Retina (tissue), 1 donor: ENCODE measurements at places on chromosomes 13 and 19.

- no peak for DNase-seq
Measured at GRCh38 chr13:69069554-69070133, 1038.0 kb upstream of the ATXN8OS start.

DNA sequence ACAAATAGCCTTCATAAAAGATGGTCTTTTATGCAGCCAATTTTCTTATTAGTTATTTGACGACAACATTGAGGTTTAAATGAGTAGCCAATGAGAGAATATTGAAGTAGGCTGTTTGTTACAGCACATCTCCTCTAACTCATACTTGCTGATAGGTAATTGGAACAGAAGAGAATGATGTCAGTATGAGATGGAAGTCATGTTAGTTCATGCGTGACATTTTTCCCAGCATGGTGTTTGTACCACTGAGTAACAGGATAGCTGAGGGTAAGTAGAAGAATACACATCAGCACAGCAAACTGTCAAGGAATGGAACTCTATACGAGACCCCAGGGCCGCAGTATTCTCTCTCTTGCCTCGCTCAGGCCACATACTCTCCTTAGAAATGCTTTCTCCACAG is 37.2 kb downstream of the COL4A2 start:
- DNase-seq = no peak

- peak; percentile 71 for DNase-seq
Measured at GRCh38 chr19:4576016-4576933, 16.8 kb upstream of the SEMA6B start.

DNA sequence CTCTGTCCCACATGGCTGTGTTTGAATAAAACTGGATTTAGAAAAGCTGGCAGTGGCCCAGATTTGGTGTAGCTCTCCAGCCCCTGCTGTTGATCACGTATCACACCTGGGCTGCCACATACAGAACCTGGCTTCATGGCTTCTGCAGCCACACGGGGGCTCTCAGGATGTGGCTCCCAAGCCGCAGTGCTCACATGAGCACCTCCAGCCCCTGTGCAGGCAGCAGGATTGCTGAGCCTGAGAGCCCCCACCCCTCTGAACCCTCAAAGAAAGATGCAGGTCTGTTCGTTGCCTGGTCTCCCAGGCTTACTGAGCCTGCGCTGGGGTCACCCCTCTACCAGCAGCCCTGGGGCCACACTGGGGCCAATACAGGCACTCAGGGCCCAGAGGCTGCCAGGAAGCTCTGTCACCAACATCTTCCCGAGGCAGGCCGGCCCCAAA is 2.7 kb downstream of the PLEKHF1 start:
- no peak for DNase-seq

GRCh38 chr13:48400850-48401291 is 12.0 kb downstream of the LPAR6 start:
- no peak for DNase-seq

GRCh38 chr13:33743438-33744368 is 74.2 kb upstream of the RFC3 start:
- no peak for DNase-seq

GRCh38 chr13:66840621-66841020 is 389.5 kb downstream of the PCDH9 start:
- DNase-seq = no peak

DNA sequence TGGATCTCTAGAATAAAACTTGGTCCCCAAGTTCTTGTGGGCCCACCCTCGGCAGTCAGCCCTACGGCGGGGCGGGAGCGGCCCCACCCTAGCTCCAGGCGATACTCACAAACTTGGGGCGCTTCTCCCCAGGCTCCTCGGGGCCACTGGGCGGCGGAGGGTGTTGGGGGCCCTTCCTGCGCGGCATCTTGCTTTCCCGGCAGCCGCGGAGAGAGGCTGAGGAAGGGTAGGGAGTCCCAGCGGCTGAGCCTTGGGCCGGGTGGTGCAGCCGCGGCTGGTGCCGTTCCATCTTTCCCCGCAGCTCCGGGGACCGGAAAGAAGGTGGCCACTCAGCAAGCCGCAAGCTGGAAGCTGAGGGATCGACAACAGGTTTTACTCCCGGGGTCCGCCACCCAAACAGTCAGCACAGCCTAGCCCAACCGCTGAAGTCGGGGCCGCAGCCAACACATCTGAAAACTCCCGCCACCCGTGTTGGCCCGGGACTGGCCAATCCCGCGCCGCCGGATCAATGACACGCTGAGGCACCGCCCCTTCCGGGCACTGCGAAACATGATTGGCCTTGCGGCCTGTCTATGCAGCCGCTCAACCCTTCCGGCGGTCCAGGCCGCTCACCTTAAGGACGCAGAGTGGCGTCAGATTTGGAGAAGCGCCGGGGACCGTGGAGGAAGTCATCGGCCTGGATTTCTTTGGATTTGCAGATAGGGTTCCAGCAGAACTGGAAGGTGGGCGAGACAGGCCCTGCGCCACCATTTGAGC is at the start of gene DIAPH3:
DIAPH3 (minus strand) TSS at position 451 of the 756 bp plus-strand sequence; CDS start at position 289, 162 bp downstream.
- peak; percentile 96 for DNase-seq

DNA sequence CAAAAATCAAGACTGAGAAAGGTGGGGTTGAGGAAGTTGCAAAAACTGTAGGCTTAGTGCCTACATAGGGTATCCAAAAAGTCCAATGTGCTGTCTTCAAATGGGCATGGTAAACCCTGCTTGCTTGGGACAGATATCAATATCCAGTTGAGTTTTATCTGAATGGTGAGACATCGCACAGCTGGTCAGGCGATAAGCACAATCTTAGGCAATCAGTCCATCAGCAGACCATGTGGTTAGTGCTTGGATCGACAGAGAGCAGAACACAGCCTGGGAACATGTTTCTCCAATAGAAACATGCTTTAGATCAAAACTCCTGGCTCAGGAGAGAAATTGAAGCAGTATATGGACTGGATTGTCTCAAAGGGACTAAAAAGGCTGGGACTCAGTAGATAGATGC is 151.3 kb upstream of the IPO5 start:
- DNase-seq = no peak

DNA sequence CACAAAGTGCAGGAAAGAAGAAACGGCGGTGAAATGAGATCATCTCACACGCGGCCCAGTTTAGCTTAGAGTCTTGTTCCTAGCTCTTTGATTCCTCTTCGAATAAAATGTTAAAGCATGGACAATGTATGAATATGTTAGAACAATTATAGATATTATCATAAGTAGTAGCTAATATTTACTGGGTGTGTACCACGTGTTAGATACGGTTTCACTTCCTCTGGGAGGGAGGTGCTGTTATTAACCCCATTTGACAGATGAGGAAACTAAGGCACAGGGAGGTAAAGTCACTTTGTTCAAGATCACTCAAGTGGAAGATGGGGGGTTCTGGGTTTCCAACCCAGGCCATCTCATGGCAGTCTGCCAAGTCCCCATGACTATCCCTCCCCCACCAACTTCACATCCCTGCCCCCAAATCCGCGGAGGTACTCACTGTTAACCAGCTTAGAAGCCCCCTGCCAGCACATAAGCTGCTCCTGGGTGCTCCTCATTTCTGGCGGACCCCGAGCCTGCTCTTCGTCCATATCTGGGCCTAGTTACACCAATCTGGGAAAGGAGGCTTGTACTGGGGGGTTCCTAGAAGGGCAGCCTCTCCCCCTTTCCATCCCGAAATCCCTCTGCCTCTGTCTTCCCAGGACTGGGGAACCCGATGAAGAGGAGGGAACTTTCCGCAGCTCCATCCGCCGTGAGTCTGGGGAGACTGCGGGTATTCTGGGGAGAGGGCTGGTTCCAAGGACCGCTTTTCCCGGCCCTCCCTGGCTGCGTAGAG is 1.0 kb upstream of the FXYD7 start:
- DNase-seq = peak; percentile 53

- DNase-seq = peak; percentile 59
Measured at GRCh38 chr13:111005808-111006505, 91.1 kb upstream of the ANKRD10 start.

DNA sequence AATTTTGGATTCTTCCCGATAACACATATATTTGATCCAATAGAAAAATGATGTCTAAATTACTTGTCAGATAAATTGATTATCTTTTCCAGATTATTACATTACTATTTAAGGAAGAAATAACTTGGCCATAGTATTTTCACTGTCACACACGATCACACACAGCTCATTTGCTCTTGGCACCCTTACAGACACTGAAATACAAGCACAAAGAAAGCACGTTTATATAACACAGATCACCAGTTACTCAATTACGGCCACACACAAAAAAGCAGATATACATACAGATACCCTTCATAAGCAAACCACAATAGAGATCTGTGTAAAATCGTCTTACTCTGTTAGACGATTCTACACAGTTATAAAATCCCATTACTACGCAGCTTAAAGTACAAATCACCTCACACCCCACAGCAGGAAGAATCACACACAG is 716 bp upstream of the ZNF420 start:
- no peak for DNase-seq

DNA sequence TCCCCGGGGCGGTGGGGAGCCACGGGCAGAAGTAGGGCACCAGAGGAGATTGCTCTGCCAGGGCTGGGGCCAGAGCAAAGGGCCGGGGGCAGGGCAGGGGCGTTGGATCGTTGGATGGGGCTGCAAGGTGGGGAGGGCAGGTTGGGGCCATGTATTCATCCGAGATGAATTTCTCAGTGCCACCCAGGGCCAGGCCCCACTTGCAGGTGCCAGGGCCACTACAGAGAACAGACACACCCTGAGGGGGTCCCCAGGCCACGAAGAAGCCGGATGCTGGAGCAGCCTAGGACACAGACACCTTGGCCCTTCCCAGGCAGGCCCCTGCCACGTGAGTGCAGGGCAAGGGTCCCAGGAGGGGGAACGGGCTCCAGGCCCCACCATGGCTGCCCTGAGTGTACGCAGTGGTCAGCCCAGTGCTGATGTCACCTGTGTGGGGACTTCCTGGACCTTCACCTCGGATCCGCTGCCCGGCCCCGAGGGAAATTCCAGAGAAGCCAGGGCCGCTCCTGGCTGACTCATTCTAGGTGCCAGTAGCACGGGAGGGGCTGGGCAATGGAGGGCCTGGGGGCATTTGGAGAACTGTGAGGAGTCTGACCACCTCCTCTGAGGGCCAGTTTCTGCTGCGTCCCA is 9.6 kb upstream of the SBNO2 start:
- no peak for DNase-seq

DNA sequence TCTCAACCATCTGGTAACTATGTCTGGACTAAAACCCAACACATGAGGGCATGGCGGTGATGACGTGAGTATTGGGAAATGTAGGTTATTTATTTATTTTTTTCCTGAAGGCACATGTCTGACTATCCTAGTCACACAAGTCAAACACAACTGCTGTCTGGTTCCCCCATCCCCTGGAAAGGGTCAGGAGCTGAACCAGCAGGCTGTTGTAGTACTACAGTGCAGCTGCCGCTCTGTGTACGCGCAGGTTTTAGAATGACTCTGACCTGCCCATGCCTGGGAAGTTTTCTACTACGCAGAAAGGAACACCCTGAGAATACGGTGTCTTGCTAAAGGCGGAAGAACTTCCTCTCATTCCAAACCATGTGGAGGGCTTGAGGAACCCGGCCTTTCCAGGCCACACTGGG is 1.2 kb downstream of the SLC7A1 start:
- no peak for DNase-seq

DNA sequence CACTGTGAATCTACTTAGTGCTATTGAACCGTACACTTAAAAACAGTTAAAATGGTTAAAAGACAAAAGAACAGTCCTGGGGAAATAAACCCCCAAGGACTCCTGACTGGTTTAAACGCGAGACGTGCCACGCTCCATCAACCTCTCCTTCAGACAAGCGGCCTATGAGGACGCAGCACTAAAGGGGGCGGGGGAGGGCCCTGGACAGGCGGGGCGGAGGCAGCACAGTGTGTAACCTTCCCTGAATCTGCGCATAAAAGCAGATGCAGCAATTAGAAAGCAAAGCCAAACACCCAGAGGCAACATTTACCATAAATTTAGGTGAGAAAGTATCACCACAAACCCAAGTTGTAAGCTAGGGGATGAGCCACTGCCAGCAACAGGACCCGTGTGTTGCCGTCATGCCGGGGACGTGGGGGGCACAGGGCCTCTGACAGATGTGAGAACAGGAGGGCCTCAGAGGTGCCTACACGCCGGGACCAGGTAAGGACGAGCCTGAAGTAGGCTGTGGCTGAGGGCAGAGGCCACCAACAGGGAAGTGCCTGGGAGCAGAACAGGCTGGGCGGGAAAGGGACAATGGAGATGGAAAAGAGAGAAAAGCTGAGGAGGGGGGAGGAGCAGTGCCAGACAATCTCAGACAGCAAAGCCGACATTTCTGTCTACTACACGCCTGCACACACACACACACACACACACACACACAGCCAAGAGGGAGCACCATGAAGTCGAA is 15.3 kb upstream of the ADPRHL1 start:
- peak; percentile 76 for DNase-seq
